Kidney epithelial cell (primary cell): ENCODE measurements at places on chromosomes 16 and 17. TPM values are rescaled to one million over a fixed set of nuclear protein-coding genes. Genes with fewer than 3 reads are reported as not detected.

DNA sequence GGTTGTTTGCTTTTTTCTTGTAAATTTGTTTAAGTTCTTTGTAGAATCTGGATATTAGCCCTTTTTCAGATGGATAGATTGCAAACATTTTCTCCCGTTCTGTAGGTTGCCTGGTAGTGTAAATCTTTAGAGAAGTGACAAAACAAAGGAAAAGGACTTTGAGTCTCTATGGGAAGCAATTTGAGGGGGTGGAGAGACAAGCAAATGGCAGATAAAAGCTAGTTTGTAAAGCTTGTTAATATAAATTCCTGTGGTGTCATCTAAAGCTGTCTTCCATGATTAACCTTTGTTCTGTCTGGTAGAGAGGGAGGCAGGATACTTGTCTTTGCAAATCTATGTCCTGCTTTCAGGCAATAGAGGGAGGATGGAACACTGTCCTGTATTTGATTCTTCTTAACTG, 40.6 kb upstream of the CACNG4 start:
- DNase-seq, result no peak

DNA sequence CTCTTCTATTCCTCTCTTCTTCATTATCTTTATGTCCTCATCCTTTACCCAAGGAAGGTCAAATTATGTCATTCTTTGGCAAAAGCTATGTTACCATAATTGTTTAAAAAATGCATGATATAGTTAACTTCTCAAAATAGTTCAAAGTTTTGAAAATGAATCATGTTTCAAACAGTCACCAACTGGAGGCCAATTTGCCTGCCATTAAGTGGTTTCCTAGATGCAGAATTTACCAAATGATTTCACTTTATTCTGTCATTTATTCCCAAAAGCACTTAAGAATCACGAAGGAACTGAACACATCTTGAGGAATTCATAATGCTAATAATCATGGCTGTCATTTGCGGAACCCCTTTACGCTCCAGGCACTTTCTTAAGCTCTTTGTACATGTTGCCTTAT, 190.9 kb upstream of the CDH11 start:
- DNase-seq, result no peak

GRCh38 chr17:75059369-75060345, 12.6 kb downstream of the KCTD2 start:
- DNase-seq, result no peak

DNA sequence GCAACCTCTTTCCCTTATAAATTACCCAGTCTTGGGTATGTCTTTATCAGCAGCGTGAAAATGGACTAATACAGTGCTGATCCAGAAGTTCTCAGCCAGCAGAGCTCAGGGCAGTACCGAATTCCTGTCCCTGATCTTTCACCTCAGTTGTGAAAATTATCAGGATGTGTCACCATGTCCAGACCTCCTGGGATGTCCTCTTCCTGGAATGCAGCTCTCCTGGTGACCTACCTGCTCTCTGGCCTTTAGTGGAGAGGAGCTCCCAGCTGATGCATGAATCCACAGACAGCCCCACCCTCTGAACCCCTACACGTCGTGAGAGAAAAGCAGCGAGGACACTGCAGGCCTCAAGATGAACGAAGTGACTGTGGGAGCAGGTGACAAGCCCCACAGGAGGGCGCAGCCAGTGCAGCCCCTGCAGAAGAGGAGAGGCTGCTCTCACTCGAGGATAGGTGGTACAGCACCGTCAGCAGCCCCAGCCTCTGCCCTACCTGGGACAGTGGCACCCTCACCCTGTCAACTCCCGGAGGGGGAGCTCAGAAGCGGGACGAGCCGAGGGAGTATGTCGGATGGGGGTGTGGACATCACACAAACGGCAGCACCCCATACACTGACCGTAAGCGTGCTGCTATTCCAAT, 22.0 kb upstream of the C16orf95 start:
- no peak for DNase-seq

DNA sequence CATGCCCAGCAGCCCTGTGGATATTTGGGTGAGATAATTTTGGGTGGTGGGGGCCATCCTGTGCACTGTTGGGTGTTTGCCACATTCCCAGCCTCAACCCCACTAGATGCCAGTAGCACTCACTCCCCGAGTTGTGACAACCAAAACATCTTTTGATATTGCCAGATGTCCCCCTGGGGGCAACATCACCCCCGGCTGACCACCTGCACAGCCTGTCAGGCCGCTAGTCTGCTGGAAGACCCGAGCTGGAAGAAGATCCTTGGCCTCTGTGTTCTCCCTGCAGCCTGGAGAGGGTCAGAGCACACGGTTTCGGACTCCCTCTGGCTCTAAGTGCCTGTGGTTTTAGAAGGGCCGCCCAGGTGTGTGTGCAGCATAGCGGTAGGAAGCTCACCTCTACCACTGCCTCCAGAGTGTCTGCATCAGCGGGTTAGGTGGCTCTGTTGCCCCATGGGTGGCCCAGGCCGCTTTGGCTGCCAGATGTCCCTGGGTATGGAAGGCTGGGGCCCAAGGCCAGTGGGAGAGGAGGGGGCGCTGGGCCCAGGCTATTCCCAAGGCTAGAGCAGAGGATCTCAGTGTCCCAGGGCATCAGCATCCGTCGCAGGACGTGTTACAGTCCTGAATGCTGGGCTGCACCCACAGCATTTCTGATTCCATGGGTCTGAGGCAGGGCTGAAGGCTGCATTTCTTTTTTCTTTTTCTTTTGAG, 195.8 kb upstream of the GSE1 start:
- no peak for DNase-seq

DNA sequence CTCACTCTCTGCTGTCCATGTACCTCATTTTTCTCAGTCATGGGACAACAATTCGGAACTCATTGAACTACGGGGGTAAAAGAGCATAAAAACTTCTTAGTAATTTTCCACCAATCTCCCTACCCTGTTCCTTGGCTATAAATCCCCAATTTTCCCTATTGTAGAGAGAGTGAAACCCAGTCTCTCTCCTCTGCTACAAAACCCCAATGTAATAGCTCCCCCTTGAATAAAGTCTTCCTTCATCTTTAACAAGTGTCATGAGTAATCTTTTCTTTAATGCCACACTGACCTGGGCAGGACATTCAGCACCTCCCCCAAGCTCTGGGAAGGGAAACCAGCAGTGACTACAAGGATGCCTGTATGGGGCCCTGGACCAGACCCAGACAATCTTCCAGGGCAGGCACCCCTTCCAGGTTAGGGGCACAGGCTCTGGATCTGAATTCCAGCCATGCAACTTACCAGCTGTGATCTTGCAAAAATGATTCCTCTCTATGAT, 10.2 kb upstream of the EIF1 start:
- no peak for DNase-seq

GRCh38 chr17:81018044-81018802, 16.7 kb upstream of the BAIAP2 start:
- no peak for DNase-seq

DNA sequence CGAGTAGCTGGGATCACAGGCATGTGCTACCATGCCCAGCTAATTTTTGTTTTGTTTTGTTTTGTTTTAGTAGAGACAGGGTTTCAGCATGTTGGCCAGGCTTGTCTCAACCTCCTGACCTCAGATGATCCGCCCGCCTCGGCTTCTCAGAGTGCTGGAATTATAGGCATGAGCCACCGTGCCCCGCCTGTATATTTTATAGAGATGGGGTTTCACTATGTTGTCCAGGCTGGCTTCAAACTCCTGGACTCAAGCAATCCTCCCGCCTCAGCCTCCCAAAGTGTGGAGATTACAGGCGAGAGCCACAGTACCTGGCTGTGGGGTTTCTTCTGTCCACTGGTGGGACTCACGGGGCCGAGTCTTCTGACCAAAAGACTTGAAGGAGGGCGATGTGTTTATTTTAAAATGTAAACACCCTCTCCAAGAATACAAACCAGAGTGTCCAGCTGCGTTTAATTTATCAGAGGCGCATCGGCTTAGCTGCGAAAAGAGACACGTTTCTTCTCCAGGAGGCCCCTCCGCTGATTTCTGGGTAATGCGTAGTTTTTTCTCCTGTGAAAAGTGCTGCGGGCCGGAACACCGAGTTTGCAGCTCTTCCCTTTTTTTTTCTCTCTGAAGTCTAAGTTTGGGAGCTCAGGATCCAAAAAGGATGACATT, 86.9 kb upstream of the CIBAR2 start:
- no peak for DNase-seq

DNA sequence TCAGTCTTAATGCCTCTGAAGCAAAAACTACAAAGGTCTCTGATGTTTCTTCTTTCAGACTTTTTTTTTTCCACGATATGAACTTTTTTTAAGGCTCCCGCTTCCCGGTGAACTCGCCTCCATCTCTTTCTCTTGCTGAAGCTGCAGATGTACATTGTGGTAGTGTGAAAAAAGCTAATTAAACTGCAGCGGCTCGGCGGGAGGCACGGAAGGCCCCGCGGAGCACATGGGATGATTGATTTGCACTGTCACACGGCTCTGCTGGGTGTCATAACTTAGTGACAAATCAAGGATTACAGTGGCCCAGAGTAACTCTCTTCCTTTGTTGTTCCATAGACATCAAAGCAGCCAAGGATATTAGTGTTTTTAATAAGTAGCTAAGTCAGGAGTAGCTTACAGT, 196.3 kb downstream of the AXIN2 start:
- no peak for DNase-seq

- peak; percentile 48 for DNase-seq
Measured at GRCh38 chr16:8936421-8936820, 27.3 kb downstream of the USP7 start.

GRCh38 chr16:80619824-80620223, 79.0 kb downstream of the DYNLRB2 start:
- DNase-seq, result no peak

DNA sequence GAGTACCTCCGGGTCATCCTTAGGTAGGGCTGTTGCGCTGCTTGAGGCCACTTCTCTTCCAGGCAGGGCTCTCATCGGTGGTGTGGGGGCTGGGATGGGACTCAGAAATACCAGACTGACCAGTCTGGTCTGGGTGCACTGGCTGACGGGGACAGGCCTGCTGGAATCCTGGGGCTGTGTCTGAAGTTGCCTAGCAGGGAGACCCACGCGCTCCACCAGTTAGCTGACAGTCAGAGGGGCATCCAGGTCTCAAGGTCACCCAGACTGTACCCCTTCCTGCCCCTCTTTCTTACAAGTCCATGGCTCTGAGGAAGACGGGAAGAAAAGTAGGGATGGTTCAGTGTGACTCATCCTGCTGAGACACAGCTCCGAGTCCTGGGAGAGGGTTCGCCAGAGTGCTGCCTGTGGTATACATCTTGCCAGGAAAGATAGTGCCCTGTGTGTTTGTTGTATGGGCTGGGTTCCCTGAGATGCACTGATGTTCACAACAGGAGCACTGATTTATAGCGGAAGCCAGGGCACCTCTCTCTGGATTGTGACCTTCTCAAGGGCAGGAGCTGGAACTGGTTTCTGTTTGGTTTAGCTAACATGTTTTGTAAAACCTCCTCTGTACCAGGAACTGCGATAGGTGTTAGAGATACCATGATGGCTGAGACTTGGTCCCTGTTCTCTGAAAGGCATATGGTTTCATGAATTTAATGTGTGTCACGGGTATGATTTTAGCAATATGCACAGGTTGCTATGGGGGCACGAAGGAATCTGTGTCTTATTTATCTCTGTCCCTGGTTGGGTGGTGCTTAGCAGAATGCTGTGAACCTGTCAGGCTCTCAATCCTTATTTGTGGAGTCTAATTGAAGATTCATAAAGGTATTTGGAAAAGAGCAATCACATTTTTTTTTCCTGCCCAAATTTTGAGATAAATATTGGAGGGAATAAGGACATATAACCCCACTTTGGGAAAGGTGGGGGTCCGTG, 97.5 kb downstream of the OR1D5 start:
- no peak for DNase-seq

GRCh38 chr17:40470932-40471828, 27.9 kb downstream of the IGFBP4 start:
- peak; percentile 28 for DNase-seq

DNA sequence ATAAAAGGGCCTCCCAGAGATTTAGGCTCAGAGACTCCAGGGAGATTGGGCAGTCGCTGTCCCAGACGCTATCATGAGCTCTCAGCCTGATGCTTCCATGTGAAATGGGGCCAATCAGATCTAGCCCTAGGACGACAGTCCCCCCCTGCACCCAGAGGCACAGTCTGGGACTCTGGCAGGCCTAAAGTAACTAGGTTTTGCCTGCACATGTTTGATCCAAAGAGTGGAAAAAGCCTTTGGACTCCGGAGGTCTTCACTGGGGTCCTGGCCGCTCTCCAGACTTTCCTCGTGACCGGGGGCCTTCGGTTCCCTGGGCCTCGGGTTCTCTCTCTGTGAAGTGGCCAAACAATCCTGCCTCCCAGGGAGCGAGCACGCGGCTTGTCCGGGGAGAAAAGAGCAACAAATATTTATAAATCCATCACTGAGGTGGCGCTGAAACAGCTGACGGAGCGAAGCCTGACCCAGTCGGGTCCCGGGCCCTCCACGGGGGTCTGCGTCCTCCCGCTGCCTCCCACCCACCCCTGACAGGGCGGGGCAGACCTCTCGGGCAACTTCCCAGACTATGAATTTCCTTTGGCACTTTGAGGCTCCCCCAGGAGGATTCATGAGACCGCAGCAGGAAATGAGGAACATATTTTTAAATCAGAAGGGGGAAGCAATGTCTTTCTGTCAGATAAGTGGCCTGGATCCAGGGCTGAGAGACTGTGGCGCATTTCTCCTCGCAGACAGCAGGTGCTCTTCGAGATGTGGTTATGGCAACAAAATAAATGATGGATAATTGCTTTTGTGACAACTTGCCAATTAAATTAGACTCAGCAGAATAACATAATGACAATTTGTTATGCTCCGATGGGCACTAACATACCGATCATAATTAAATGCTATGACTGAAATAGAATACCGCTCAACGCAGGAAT, 38.9 kb downstream of the MRPS23 start:
- DNase-seq, result no peak

GRCh38 chr17:64736804-64737492, 74.8 kb upstream of the SMURF2 start:
- DNase-seq, result no peak

DNA sequence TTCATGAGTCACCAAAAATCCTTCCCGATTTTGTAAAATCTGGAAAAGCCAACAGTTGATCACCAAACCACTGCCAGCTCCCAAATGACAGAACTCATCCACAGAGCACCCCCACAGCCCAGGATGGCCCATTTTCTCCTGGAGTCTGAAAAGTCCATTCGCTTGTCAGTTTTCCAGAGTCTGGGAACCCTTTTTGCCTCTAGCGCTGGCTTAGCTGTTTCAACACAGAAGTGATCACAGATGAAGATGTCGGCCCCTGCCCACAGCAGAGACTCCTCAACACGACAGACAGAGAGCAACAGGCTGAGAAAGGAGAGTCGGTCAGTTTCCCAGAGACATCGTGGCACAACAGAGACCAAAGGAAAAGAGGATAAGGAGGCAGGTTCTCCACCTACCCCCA, 66.4 kb downstream of the NXN start:
- DNase-seq, result no peak

- DNase-seq, result no peak
Measured at GRCh38 chr16:398561-399339, 1.8 kb downstream of the NME4 start.

GRCh38 chr17:29659155-29659554, 36.4 kb upstream of the CORO6 start:
- DNase-seq, result no peak

- DNase-seq, result no peak
Measured at GRCh38 chr17:37490022-37490587, 414 bp downstream of the DUSP14 start.

Gene FOXF1
- total RNA-seq, result under 0.01 TPM in 1 of 2 replicates, not detected in the other

Gene SYT17
- total RNA-seq, result 0.62 and 0.63 TPM in 2 replicates

Gene GAS2L2
- not detected in 2 replicates for total RNA-seq

Gene KRT17
- 208 and 216 TPM in 2 replicates for total RNA-seq

Gene MAP2K3
- 29.2 and 39.2 TPM in 2 replicates for total RNA-seq
